NCI-H2029 treated with DMSO at 0.1 percent for 48 hours (cell line): ENCODE measurements at places on chromosomes 2 and 18.

GRCh38 chr2:221104361-221104811 lies 467.7 kb downstream of the EPHA4 start:
- DNase-seq: peak; percentile 49

DNA sequence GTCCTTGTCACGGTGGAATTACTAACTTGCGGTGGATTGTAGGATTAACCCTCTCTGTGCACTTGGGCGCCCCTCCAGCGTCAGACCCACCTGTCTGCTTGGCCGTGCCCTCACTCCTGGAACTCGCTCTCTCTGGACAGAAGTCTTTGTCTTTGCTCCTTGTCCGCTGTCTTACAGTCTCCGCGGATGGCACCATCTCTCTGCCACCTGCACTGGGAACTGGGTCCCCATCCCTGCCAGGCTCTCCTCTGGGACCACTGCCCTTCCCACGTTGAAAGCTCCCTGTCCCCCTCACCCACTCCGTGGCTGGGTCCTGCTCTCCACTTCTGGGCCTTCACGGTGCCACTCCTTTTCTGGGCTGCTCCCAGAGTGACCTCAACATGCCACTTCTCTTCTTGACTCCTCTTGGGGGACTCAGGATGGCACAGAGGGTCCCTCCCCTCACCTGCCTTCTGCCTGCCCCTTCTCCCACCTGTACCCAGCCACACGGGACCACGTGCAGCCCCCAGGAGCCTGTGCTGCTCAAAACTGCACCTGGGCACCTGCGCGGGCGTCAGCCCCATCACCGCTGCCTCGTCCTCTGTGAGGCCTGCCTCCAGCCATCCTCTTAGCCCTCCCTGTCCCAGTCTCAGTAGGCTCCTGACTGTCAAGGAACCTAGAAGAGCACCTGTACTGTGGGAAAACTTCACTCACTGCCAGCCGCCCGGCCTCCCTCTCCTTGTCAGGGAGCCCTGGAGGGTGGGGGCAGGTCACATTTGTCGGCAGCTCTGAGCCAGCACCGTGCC lies 11.1 kb downstream of the CNDP2 start:
- no peak for DNase-seq

GRCh38 chr2:24618144-24618543 lies 127.1 kb downstream of the NCOA1 start:
- DNase-seq: no peak

- DNase-seq: no peak
Observed at GRCh38 chr18:36735130-36735529, 93.7 kb downstream of the TPGS2 start.

DNA sequence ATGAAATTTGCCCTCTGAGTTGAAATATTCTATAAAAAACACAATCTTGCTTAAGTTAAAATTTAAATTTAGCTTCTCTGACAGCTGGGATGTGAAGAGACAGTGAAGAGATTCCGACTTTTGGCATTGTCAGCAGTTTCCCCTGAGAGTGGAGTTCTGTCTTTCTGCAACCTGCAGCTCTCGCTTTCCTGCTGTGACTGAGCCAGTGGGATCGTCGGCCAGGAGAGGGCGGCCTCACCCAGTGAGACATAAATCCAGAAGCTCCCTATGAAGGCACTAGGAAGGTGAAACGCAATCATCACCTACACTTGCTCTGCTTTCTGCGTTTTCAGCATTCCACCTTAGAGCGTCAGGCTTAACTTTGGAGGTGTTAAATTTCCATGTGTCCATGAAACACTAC lies 75.4 kb upstream of the HNMT start:
- DNase-seq: peak; percentile 19

DNA sequence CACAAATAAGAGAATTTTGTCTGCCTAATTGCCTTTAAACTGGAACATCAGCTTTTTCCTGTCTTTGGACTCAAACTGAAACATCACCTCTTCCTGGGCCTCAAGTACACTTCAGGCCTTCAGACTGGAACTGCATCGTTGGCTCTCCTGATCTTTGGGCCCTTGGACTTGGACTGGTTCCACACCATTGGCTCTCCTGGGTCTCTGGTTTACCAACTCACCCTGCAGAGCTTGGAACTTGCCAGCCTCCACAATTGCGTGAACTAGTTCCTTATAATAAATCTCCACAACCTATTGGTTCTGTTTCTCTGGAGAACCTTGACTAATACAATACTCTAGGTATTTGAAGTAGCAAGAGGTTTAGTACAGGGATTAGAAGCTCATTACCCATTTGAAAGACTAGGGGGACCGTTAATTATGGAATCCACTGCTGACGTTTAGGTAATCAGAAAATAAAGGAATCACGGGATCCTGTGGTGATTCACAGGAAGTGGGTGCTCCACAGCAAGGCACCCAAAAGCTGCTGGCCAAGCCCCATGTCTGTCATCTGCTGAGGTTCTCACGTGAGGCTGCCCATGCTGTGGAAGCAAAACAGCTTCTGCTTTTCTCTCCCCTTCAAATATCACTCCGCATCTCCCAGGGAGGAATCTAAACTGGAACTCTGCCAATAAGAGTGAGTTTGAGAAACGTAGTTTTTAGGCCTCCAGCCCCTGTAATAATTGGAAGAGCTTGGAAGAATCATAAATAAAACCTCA lies 20.0 kb upstream of the SGPP2 start:
- DNase-seq: peak; percentile 20
